Ureter (tissue), 1 donor: ENCODE measurements at places on chromosomes 11 and 22. TPM values are rescaled to one million over a fixed set of nuclear protein-coding genes. Genes with fewer than 3 reads are reported as not detected.

DNA sequence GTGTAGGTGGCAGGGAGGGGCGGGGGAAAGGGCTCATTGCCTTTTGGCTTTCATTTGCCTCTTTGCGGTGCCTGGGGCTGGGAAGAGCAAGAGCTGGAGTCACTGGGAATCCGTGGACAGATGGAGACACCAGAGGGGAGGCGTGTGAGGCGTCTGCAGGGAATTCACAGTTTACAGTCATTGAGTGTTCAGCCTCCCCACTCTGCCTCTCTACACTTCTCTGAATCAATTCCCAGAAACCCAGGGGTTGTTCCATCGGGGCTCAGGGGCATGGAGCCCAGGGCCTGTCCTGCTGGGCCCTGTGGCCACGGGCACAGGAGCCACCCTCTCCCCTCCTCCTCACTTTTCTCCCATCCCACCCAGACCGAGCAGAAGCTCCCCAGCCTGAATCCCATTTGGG, 160.5 kb upstream of the NAV2 start:
- DNase-seq: no peak

DNA sequence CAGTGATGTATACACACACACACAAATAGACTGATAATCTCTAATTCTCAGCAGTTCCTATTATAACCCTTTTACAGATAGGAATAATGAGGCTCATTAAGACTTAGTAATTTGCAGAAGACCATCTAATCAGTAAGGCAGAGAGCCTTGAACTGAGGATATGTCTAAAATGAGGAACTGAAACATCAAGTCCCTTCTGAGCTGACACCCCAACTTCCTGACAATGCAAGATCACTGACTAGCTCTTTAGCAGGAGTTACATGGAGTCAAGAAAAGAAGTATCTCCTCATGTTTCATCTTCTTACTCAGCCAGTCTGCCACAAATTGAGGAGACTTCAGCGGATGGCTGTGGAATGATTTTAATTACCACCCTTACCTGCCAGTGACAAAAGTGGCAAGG, 193.0 kb downstream of the MSANTD4 start:
- DNase-seq: no peak

MFRP gene
- total RNA-seq: not detected

DNA sequence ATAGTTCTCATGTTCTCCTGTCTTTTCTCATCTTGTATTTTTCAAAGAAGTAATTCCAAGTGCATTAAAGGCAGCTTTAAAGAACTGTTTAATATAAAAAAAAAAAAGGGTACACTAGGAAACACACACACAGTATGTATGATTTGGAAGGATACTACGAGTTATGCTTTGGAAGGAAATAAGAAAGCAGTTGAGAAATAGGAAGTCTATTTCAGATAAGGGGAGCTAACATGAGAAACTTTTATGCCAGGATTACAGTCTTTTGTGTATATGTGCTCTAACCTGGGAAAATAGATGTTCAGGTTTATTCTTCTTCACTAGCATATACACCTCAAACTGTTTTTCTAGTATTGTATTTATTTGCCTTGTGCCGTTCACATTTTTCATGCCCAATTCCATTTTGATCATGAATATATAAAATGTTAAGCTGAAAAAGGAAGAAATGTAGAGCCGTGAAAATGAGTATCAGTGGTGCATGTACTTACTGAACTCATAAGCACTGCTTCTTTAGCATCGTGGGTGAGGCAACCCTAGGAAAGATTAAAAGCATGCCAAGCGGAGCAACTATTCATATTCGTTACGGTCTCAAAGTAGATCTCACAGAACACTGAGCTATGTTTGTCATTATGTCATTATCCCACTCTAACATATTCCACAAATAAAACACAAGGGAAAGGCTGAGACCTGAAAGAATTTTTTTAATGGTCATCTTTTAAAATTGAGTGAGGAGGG, 59.6 kb downstream of the GUCY1A2 start:
- DNase-seq: no peak

DNA sequence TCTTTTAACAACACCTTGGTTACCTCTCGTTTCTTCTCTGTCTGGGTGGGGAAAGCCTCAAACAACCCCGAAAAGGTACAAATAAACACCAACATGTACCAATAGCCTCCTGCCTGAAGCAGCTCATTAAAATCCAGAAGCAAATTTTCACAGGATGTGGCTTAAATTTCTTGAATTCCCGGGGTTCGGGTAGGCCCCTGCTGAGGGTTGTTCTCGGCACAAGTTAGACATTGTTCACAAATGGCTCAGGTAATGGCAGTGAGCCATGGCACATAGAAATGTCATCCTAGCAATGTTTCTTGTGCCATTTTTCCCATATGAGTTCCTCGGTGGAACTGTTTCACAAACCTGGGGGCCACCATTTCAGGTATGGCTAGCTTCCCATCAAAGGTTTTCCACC, 19.7 kb upstream of the GLYATL1 start:
- no peak for DNase-seq

- no peak for DNase-seq
Observed at GRCh38 chr22:30235687-30236170, 10.8 kb downstream of the LIF start.

ADM2 gene
- 4.6 TPM for total RNA-seq

SCT gene
- total RNA-seq: not detected

C22orf31 gene
- not detected for total RNA-seq

DNA sequence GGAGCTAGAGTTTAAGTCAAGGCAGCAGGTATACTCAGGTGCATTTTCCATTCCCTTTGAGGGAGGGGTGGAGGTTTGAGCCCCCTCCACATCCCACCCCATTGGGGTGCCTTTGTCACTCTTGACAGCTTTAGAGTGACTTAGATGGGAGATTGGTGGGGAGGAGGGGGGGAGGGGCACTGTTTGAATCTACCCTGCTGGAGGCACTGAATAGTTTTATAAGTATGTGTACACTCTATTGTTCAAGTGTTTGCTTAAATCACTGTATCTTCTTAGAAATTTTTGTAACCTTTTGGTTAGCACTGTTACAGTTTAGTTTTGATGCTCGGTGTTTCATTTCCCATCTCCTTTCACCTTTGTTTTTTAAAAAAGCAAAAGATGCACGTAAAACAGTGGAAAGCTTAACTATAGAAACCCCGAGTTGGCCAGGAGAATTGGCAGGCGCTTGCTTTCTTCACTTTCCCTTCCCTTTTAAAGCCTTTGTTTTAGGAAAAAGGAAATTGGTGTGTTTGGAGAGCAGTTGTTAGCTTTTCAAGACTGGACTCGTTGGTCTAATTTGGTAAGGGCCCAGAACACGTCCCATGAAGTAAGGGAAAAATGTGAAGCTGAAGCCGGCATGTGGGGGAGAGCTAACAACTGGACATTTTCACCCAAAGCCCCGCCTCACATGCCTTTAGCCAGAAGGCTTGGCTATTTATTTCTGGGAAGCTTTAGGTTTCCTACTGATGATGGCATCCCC, 42.8 kb downstream of the TNRC6B start:
- DNase-seq: no peak

C11orf87 gene
- total RNA-seq: 5.9 TPM

OR5A1 gene
- total RNA-seq: not detected

PRR33 gene
- not detected for total RNA-seq

CRYBA4 gene
- total RNA-seq: 1.1 TPM

DNA sequence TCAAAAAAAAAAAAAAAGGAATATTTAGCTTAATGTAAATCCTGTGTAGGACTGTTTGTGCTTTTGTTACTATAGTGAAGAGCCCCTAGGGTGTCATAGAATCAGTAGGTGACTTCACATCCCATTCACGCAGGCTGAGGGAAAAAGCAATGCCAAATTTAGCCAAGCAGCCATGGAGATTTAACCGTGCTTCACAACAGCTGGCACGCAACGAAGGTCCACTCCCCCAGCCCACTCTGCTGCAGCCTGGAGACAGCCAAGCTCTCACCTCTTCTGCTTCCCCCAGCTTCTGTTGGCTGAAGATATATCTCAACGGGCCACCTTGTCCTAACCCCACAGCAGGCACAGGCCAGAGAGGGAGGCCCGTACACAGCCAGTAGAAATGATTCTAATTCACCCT, 78.8 kb upstream of the BID start:
- no peak for DNase-seq

LRRC56 gene
- total RNA-seq: 3.4 TPM

- no peak for DNase-seq
Observed at GRCh38 chr11:69423611-69424385, 57.7 kb upstream of the LINC01488 start.

XNDC1N gene
- 16.6 TPM for total RNA-seq

DNA sequence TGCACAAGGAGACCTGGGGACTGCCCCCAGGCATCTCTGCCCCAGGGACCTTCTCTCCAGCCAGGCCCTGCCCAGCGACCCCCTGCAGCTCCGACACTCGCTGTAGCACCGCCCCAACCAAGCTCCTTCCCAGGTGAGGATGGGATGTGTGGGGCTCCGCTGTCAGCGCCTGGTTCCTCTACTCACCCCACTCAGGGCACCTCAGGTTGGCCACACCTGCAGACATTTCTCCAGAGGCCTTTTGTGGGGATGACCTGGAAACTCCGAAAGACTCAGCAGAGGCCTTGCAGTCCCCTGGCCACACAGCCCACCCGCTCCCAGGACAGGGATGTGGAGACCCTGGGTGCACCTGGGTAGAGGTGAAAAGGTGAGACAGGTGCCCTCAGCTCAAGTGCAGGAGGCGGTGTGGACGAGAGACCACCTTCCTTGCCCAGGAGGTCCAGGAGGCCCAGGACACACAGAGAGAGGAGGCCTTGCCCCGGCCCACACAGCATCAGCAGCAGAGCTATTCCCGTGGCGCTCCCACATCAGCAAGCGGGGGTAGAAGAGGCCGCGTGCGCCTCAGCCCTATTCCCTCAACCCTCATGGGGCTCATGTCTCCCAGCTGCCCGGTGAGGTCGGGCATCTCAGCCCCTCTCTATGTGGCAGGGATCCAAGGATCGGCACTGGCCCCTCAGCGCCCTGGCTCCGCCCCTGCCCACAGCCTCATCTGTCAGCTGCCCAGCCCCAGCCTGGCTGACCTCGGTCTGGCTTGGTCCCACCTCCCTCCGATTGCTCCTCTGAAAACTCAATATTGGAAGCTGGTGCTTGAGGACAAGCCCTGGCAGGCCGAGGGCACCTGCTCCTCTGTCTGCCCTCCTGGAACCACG, 20.9 kb downstream of the TRPM5 start:
- DNase-seq: no peak

- DNase-seq: no peak
Observed at GRCh38 chr22:41243361-41243760, 2.6 kb upstream of the CHADL start.

- DNase-seq: no peak
Observed at GRCh38 chr11:87127101-87127500, 89.4 kb downstream of the TMEM135 start.

DNA sequence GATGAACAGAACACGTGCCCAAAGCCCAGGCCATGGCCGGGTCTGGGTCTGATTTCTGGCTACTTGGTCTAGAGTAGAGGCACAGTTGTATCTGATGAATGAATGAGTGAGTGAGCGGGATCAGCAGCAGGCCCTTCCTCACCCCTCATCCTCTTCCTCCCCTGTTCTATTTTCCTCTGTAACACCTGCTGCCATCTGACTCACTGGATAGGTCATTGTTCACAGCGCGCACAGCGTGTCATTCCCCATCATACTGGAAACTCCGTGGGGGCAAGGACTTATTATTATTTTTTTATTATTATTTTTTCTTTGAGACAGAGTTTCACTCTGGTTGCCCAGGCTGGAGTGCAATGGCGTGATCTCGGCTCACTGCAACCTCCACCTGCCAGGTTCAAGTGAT, 13.9 kb downstream of the NCF4 start:
- DNase-seq: no peak

GRCh38 chr11:123356539-123356938, 73.5 kb upstream of the GRAMD1B start:
- DNase-seq: no peak

- DNase-seq: no peak
Observed at GRCh38 chr11:36447514-36447913, 62.6 kb downstream of the TRAF6 start.

TREH gene
- 0.44 TPM for total RNA-seq

DNA sequence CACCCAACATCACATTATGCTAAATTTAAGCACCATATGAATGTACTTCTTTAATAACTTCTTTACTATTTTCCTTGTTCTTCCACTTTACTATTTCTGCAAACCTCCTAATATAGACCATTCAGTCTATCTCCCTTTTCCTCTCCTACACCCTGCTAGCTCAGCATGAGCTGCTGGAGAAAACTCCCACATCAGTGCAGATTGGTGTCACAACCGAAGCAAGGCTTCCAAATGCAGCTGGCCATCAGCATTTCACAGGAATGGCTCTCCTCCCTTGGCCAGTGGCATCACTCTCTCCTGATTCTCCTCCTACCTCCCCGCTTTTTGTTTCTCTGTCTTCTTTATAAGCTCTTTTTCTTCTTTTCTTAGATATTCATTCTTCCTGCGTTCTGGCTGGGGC, 118.7 kb upstream of the ZC3H12C start:
- DNase-seq: no peak

DNA sequence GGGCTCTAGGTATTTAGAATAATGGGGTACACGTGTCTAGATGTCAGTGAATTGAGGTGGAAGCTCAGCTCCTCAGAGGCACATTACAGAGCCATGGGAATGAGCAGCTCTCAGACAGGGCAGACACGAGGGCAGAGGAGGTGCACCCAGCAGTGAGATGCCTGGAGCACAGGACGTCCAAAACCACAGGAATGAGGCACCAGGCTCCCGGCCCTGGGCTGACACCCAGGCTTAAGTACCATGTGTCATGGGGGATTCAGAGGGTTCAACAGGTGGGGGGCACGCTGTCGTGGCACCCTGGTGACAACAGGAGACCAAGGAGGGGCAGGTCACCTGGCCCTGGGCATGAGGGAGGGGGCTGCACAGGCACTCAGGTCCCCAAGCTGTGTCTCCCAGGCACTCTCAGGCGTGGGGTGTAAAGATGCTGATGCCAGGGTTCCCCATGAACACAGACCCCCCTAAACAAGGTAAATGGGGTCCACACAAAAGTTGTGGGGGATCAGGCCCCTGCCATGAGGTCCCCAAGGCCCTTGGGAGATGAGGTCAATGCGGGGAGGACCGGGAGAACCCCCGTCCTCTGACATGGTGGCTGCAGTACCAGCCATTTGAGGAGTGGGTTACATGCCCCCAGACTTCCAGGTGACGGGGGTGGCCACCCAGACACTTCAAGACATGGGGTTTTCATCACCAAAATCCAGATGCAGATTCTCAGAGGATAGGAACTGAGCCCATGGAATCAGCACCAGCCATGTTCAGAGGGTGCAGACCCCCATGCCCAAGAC, 5.6 kb upstream of the SYT8 start:
- peak; percentile 63 for DNase-seq

DNA sequence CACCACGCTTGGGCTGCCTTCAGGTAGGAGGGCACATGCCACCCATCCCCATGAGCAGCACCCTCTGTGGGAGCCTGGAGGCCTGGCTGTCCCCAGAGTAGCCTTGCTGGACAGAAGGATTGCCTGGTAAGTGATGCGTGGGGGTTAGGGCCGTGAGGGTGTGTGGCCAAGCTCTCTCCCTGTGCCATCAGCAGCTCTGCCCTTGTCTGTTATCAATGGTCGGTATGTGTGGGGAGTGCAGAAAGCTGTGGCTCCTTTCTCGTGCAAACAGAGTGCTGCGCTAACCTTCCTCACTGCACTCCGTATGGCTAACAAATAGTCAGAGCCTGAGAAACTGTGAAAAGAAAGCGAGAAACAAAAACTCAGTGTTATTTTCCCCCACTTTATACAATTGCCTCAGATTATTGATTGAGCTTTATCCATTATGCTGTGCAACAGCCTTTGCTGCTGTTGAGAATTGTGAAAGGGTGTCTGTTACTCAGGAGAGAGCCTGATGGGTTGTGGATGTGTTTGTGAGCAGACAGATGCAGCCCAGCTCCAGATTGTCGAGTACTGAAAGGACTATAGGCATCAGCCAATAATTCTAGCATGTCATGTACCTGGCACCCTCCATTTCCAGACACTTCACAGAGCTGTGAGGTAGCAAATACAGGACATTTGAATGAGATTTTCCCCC, 432.2 kb downstream of the NTM start:
- no peak for DNase-seq
